ENCODE measurements at places on chromosomes 6 and 20. TPM values are rescaled to one million over a fixed set of nuclear protein-coding genes. Genes with fewer than 3 reads are reported as not detected.

- peak; percentile 57 for DNase-seq
Measured at GRCh38 chr6:150491131-150491810, 108.4 kb upstream of the PLEKHG1 start.

DNA sequence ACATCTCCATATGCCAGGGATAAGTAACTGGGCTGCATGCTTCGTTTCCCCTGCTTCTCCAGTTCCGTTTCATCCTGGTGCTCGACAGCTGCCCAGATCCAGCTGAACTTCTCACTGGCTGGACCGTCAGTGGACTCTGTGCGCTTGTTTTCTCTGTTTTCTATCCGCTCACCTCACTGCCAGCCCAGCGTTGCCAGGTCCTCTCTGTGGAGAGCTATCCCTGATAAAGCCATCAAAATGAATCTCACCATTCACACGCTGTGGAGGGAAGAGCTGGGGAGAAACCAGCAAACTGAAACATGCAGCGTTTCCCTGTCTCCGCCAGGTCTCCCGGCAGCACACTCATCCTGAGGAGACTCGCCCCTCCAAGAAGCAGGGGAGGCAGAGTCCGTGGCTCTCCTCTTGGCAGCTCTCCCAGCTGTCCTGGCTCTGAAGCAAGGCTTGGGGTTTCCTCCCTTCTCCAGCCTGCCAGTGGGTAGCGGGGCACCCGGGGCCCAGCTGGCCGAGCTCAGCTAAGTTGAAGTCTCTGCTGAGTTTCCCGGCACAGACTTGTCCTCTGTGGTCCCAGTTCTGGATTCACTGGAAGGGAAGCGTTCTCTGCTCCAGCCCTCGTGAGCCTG, 160.9 kb downstream of the DTNBP1 start:
- no peak for DNase-seq

DNA sequence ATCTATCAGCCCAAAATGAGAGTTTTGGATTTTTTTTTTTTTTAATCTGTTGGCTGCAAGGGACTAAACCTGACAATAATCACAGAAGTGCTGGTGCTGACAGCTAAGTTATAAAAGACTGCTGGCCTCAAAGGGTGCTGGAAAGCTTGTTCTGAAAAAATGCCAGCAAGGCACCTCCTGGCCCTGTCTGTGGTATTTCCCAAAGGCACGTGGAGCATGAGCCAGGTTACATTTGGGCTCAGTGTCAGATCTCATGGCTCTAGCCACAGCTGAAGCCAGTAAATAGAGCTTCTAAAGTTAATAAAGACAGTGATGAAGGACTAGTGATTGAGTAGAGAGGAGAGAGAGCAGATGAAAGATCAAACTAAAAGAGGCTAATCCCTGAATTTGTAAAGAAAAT, 178.9 kb downstream of the FUT9 start:
- DNase-seq, result no peak

GRCh38 chr6:44730771-44731391, 343.4 kb downstream of the CDC5L start:
- DNase-seq, result no peak

- DNase-seq, result no peak
Measured at GRCh38 chr6:32196682-32197616, 4.5 kb upstream of the GPSM3 start.

DNA sequence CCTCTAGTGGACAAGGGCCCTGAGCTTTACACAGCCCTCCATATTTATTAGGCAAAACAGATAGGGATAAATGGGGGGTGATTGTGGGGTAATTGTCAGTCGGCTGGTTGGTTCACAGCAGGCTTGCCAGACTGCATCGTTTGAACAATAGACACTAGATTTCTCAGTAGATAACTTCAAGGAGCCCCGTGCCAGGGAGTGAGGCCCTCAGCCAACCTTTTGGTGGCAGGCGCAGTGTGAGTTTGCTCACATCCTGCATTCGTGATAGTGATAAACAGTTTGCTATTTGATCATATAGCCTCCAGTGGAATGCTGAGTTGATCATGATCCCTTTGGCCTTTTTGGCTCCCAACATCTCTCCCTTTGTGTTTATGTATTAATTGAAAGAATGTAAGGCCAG, 3.6 kb upstream of the ABHD12 start:
- no peak for DNase-seq

DNA sequence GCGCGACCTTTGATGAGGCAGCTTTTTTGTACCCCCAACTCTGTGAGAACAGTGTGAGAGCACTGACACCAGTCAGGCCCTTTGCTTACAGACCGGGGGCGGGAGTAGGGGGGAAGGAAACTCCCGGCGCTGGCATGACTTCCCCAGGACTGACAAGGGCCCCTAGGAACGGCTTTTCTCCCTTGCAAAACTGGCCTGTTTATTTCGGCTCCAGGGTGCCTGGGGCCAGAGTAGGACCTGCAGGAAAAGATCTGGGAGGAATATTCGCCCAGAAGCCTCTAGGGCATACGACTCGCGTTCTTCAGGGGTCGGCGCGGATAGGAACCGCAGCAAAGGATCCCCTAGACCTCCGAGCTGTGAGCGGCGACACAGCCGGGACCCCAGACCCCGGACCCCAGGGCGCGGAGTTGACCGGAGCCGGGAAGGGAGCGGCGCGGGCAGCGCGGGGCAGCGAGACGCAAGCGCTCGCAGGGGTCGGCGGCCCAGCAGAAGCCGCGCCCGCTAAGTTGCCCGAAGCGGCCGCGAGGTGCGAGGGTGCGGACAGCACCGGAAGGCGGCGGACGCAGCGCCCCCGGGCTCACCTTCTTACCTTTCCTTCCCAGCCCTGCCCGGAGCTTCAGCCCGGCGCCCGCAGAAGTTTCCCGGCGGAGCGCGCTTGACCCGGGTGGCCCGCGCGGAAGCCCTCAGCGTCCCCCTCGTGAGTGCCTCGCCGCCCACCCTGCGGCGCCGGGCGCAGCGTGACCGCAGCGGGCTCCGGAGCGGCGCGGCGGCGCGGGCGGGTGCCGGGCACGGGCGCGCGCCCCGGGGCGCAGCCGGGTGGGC, at the start of gene POPDC3:
POPDC3 (minus strand) TSS at position 771 of the 822 bp plus-strand sequence. CDS start 18,105 bp downstream, outside the sequence.
- DNase-seq, result no peak

The ATRN gene
- 24.4 TPM for total RNA-seq

The RIPOR3 gene
- total RNA-seq, result 0.22 TPM

The MEI4 gene
- total RNA-seq, result not detected

Measured in HCT116 (cell line).